ENCODE measurements at places on chromosomes 12 and 14.

- DNase-seq = no peak
Measured at GRCh38 chr14:92525322-92526095, 11.9 kb downstream of the RIN3 start.

GRCh38 chr12:52367876-52368275 lies 595 bp upstream of the KRT85 start:
- DNase-seq = no peak

DNA sequence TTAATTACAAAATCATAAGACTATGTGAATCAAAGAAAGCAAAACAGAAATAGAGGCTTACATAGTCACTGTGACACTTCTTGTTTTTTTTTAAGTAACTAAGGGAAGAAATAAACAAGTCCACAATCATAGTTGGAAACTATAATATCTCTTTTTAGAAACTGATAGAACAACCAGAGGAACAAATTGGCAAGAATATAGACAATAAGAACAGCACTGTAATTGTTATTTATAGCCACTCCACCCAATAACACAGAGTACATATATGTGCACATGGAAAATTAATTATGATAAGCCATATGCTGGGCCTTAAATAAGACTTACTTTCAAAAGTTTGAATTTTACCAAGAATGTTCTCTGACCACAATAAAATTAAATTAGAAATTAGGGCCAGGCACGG lies 101.1 kb downstream of the PLEKHG7 start:
- DNase-seq = no peak

DNA sequence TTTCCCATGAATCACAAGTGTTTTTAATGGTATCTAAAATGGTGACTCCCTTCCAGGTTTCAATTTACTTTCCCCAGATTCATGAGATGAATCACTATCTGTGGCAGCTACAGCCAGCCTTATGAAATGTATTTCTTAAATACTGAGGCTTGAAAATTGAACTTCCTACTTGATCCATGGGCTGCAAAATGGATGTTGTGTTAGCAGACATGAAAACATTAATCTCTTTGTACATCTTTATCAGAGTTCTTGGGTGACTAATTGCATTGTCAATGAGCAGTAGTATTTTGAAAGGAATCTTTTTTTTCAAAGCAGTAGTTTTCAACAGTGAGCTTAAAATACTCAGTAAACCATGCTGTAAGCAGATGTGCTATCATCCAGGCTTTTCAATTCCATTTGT lies 250.8 kb downstream of the SLC6A15 start:
- DNase-seq = no peak

DNA sequence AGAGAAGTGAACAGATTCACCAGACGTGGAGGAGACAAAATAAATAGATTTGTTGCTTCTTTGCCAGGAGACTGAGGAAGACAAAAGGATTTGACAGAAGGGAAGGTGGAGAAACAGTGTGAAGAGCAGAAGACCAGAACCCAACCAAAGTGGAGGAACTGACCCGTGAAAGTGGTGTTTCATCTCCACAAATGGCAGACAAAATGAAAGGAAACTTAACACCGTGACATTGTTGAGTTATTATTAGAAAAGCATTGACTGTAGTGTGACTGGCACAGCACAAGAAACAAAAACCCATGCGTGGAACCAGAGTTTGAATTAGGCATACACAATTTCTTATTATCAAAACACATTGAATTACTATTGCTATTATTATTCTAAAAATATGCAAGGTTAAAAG lies 518.1 kb downstream of the TMEM121 start:
- no peak for DNase-seq

DNA sequence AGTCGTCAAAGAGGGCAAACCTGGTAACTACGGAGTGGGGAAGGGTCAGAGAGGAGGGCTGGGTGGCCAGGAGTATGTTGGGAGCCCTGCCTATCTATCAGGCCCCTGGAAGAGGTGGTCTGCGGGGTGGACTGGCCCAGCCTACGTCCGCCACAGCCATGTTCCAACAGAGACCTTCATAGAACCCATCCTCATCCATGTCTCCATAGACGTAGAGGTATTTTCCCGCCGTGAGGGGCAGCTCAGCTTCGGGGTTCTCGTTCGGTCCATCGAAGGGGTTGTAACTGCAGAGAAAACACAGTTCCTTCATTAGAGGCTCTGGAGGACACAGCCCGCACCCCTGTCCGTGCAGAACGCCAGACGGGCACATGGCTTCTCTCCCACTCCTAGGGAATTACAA lies 107.3 kb downstream of the PIWIL1 start:
- DNase-seq = no peak

- no peak for DNase-seq
Measured at GRCh38 chr12:54220567-54220966, 31.8 kb upstream of the SMUG1 start.

DNA sequence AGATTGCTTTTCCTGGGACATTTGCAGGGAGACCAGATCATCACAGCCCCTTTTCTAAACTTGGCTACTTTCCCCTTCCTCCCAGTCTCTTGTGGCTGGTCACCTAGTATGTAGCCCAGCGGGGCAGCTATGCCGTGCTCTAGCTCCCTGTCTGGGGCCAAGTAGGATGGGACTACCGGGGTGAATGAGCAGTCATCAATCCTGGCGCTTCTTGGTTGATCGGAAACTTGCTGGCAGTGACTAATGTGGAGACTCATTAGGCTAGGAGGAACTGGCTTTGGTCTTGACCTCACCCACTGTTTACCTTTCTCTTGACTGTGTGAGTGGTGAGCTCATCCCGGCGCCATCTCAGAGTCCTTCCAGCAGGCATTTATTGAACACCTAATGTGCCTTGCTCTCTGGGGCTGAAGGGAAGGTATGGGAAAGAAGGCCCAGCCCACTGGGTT lies 15.9 kb downstream of the PLEKHG3 start:
- no peak for DNase-seq

DNA sequence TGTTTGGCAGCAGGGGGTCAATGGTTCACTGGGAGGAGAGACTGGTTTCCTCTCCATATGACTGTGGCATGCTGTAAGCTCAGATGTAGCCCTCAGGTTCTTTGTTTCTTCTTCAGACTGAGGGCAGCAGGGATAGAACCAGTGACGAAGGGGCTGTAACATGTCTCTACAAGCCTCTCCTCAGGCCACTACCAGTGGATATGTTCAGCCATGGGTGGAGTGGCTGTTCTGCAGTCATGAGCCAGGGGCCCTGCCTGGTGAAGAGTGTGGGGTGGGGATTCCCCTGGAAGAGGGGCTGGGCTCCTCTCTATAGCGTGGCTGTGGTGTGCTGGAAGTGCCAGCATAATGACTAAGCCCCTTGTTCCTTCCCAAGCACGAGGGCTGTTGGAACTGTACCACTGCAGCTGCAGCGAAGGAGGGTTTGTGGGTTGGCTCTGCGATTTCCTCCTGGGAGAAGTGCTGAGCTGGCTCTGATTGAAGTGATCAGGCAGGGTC lies 55.8 kb downstream of the CMAS start:
- no peak for DNase-seq

- no peak for DNase-seq
Measured at GRCh38 chr14:37329189-37330001, 131.7 kb downstream of the MIPOL1 start.

DNA sequence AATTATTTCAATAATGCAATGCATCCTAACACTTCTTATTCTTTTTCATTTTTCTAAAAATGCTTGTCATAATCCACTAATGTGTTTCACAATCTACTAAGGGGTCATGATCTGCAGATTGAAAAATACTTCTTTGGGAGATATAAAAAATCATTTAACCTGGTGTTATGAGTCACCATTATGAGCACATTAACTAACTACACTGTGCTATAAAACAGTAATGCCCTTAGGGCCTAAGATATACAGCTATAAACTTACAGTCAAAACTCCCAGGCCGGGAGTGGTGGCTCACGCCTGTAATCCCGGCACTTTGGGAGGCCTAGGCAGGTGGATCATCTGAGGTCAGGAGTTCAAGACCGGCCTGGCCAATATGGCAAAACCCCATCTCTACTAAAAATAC lies 14.2 kb downstream of the ATXN2 start:
- no peak for DNase-seq

DNA sequence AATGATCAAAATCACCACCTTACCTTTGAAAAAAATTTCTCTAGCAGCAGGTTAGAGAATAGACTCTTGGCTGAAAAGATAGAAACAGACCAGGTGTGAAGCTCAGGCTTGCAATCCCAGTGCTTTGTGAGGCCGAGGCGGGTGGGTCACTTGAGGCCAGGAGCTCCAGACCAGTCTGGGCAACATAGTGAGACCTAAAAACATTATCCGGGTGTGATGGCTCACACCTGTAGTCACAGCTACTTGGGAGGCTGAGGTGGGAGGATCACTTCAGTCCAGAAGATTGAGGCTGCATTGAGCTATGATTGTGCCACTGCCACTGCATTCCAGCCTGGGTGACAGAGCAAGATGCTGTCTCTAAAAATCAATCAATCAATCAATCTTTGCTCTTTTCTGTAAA lies 105.3 kb upstream of the TBX3 start:
- DNase-seq = no peak

DNA sequence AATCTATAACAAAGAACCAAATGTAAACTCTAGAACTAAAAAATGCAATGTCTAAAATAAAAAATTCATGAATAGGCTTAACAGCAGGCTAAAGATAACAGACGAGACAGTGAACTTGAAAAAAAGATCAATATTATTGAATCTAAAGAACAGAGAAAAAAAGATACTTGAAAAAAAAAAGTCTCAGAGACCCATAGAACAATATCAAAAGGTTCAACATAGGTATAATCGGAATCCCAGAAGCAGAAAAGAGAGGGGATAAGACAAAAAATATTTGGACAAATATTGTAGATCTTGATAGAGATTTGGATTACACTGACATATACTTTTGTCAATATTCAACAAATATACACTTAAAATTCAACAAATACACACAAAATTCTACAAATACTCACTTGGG lies 56.6 kb downstream of the TC2N start:
- DNase-seq = no peak

- no peak for DNase-seq
Measured at GRCh38 chr14:74891870-74892269, 10.2 kb downstream of the DLST start.

DNA sequence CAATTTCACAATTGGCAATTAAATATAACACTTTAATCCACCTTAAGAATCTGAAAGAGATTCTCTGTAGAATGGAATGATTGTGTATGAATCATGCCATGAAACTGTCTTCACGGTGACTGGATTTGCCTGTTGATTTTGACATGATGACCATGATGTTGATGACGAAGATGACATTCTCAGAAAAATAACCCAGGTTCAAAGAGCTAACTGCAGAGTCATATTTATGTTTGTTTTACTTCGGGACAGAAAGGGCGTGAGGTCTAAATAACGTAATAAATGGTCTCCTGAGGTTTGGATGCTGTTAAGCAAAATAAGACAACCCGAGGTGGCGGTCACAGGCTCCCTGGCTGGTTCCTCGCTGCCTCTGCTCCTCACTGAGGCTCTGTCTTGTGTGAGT lies 532.0 kb downstream of the TMEM121 start:
- DNase-seq = no peak

GRCh38 chr12:52651726-52652261 lies at the start of gene KRT2:
Gene KRT2, minus strand, starts transcription at chr12:52652211. Its CDS starts 69 bp downstream, at chr12:52652142.
- no peak for DNase-seq

- no peak for DNase-seq
Measured at GRCh38 chr12:2756756-2757155, 38.0 kb upstream of the FKBP4 start.

- DNase-seq = no peak
Measured at GRCh38 chr12:65673156-65673690, 151.1 kb upstream of the HMGA2 start.

DNA sequence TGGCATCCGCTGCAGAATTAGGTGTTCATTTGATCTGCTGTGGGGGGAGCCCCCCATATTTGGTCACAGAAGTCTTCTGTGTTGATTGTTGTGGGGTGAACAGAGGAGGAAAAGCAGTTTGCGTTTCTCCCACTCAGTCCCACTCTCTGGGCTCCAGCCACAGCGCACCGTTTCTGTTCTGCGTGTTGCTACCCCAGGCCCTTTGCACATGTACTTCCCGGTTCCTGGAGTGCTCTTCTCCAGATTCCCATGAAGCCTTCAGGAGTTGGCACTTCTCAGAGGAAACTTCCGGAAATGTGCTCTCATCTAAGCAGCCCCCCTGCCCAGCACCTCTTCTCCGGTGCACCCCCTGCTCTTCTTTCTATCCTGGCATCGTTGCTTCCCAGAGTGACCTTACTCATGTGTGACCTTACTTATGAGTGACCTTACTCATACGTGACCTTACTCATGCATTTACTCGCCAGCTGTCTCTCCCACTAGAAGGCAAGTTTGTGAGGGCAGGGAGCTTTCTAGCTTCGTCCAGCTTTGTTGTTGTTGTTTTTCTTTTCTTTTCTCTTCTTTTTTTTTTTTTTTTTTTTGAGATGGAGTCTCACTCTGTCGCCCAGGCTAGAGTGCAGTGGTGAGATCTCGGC lies 93.7 kb downstream of the SCARB1 start:
- no peak for DNase-seq

DNA sequence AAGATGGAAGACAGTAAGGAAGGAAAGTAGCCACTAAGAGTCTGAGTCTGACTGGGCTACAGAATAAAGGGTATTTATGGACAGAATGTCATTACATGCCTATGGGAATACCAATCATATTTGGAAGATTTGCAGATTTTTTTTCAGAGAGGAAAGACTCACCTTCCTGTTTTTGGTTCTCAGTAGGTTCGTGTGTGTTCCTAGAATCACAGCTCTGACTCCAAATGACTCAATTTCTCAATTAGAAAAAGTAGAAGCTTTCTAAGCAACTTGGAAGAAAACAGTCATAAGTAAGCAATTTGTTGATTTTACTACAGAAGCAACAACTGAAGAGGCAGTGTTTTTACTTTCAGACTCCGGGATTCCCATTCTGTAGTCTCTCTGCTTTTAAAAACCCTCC lies 15.4 kb upstream of the PAPLN start:
- DNase-seq = no peak

- no peak for DNase-seq
Measured at GRCh38 chr12:52248541-52249461, 15.8 kb downstream of the KRT7 start.

GRCh38 chr14:75896341-75896740 lies 85.5 kb downstream of the TGFB3 start:
- DNase-seq = no peak

GRCh38 chr14:53528185-53528671 lies 375.1 kb upstream of the DDHD1 start:
- no peak for DNase-seq

DNA sequence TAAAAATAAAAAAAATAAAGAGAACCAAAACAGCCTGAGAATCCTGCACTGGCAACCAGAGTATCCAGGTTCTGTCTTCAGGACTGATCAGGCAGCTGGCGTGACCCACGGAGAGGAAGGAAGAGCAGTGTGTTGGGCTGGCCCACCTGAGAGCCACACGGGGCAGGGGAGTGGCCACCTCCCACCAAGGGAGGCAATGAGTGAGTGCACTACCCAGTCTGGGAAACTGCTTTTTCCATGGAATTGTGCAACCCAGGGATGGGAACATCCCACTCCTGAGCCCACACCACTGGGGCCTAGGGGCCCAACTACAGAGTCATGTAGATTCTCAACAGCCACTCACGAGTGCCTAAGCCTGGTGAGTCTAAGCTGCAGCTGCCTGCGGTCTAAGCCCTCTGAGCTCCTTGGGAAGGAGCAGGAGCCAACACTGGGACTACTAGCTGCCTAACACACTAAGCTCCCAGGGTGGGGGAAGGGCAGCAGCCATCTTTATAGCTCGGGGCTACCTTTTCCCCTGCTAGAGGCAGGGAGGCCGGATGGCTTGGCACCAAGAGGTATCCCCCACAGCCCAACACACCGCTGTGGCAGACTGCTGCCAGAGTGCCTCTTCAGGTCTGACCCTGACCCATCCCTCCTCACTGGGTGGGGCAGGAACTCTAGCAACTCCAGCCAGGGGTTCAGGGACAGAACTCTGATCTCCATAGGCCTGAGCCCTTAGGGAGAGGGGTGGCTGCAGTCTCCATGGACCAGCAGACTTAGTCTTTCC lies 610.9 kb downstream of the RERGL start:
- DNase-seq = no peak

- no peak for DNase-seq
Measured at GRCh38 chr14:55373784-55374705, 37.6 kb downstream of the ATG14 start.

Measured in DMS 273 treated with DMSO at 0.1 percent for 48 hours (cell line).